ENCODE measurements at places on chromosomes 2 and 18. TPM values are rescaled to one million over a fixed set of nuclear protein-coding genes. Genes with fewer than 3 reads are reported as not detected.

DNA sequence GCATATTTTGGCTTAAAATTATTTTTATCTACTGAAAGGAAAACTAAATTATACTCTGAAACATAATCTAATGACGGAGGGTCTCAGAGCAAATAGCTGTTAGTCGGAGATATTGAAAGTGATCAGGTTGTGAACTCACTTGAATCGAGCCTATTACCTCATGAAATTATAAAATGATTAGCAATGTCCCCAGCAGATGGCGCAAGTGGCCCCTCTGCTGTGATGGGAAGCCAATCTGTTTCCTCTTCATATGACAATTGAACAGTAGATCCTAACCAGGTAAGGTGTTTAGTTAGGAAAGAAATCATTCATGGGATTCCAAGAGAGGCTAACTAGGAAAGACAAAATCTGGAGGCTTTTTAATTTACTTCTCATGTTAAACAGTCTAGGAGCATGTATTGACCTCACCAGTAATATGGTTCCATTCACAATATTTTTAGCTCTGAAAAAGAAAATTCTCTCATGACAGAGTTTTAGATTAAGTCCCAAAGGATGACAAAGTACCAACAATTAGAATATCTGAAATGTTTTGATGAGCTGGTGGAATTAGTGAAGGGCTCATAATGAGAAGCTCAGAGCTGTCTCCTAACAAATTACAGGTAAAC, 29.9 kb upstream of the MPPE1 start:
- no peak overlapping the region for H3K27ac ChIP-seq
- H3K27me3 ChIP-seq: no peaks in the 10 kb centered on the region
- DNase-seq: no peak
- no peak overlapping the region for H3K4me3 ChIP-seq

The MSTN gene
- total RNA-seq: 0.45 TPM

DNA sequence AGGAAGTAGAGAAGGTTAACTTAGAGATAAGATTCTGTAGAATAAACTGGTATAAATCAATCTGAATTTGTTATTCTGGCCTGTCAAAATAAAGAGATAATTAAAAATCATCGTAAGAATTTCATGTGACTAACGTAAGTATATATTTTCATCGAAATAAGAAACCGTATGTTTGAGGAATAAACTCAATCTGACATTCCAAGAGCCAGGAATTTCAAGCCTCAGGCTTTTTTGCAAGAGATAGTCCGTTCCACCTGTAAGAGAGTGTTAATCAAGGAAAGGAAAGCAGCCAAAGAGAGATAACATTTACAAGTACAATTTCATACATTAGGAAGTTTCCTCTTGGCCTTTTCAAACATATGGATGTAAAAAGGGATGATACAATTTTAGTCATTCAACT, 701.5 kb downstream of the CBLN2 start:
- no peak overlapping the region for H3K4me3 ChIP-seq
- DNase-seq: no peak
- no peaks in the 10 kb centered on the region for H3K36me3 ChIP-seq
- no peak overlapping the region for H3K27ac ChIP-seq

- no peaks in the 10 kb centered on the region for H3K27me3 ChIP-seq
- DNase-seq: peak; percentile 19
- no peak overlapping the region for H3K4me3 ChIP-seq
- H3K36me3 ChIP-seq: peaks cover 23% of the 10 kb centered on the region
- H3K4me1 ChIP-seq: peaks cover 80% of the 10 kb centered on the region
- H3K27ac ChIP-seq: peak overlapping the region; percentile 90
These were observed 144.8 kb downstream of the SMAD7 start for GRCh38 chr18:48805826-48806535.

GRCh38 chr18:55136864-55137263, 177.6 kb upstream of the CCDC68 start:
- peaks cover 18% of the 10 kb centered on the region for H3K4me1 ChIP-seq
- H3K36me3 ChIP-seq: no peaks in the 10 kb centered on the region
- no peak overlapping the region for H3K27ac ChIP-seq
- DNase-seq: no peak

GRCh38 chr2:75100011-75100800, 99.1 kb downstream of the TACR1 start:
- DNase-seq: no peak
- H3K4me3 ChIP-seq: no peak overlapping the region
- H3K27me3 ChIP-seq: peaks cover 4% of the 10 kb centered on the region
- H3K4me1 ChIP-seq: peaks cover 6% of the 10 kb centered on the region

- DNase-seq: no peak
- H3K27me3 ChIP-seq: no peaks in the 10 kb centered on the region
- H3K36me3 ChIP-seq: peaks cover 50% of the 10 kb centered on the region
- no peak overlapping the region for H3K4me3 ChIP-seq
- peak overlapping the region; percentile 66 for H3K27ac ChIP-seq
These were observed 67.4 kb downstream of the KCTD18 start for GRCh38 chr2:200442471-200442870.

DNA sequence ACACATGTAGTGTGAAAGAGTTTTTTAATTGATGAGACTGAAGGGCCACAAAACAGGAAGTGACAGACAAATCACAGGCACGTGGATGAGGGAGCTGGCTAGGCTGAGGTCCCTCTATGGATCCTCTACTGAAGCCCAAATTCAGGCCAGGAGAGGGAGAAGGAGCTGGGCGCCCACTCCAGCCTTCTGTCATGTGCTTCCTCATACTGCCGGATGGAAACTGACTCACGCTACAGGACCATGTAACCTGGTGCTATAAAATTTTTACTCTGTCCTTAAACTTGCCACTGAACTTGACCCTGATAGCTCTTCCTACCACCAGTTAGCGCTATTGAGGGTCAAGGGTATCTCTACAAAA, 31.3 kb downstream of the PSTPIP2 start:
- H3K27ac ChIP-seq: no peak overlapping the region
- no peak for DNase-seq
- H3K4me1 ChIP-seq: peaks cover 7% of the 10 kb centered on the region
- H3K4me3 ChIP-seq: no peak overlapping the region
- no peaks in the 10 kb centered on the region for H3K27me3 ChIP-seq

DNA sequence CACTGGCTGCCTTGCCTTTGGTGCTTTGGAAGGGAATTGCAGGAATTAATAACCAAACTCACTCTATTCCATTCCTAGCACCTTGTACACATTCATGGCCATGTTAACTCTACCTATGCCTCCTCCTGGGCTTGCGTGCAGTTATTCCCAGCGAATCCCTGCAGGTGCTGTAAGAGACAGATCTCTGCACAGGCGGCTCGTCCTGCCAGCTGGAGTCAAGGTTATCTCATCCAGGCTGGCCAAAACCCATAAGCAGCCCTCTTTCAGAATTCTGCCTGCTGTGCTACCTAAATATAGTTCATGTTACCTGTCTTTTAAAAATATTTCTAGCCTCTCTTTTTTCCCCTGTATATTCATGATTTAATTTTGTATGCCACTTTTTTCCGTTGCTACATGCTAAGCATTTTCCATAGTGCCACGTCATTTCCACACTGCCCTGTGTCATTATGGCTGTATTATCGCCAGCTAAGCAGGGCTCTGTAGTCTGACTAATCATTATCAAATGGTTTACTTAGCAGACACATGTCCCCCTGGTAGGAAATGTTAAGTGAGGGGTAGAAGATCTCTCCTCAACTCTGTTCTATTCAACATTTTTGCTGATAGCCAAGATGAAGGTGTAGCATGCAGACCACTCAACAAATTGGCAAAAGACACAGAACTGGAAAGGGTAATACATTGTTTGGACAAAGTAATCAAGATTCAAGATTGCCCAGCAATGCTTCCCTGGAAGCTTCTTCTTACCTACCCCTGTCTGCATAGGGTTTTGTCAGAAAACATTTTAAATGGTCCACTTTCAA, 79.7 kb upstream of the TAF1B start:
- H3K27me3 ChIP-seq: peaks cover 8% of the 10 kb centered on the region
- no peak overlapping the region for H3K4me3 ChIP-seq
- no peaks in the 10 kb centered on the region for H3K36me3 ChIP-seq
- no peak overlapping the region for H3K27ac ChIP-seq

- H3K27ac ChIP-seq: no peak overlapping the region
- no peaks in the 10 kb centered on the region for H3K27me3 ChIP-seq
- H3K4me3 ChIP-seq: no peak overlapping the region
- no peak for DNase-seq
- H3K36me3 ChIP-seq: peaks cover 23% of the 10 kb centered on the region
These were observed 114.6 kb upstream of the CDCA7 start for GRCh38 chr2:173240083-173240482.

DNA sequence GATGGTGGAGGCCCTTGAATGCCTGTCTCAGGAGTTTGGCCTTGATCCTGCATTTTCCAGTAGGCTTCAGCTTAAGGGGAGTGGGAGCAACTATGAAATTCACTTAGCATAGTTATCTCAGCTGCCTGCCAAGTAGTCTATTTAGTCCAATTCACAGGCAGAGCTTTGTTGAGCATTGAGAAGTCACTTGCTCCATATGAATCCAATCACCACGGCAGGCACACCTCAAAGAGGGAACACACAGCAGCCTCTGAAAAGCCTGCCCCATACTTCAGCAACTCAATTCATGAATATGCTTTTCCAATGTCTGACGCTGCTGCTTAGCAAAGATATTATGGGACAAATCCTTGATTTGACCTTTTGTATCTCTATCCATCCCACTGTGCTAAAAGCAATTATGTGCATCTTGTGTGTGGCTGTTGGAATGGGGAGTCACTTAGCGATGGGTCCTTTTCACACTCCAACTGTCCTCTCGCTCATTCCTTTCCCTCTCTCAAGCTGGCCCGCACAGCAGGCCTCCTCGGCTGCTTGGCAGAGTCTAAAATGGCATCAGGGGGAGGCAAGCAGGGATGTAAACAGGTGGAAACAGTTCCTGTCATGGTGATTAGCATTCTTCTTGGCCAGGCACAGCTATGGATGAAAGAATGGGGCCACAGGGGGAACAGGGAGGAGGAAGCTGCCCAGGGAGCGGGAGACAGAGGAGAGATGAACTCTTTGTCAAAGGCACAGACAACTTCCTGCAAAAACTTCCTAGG, 56.0 kb upstream of the LRPPRC start:
- no peaks in the 10 kb centered on the region for H3K36me3 ChIP-seq
- H3K27ac ChIP-seq: no peak overlapping the region
- no peak overlapping the region for H3K4me3 ChIP-seq
- no peak for DNase-seq
- no peaks in the 10 kb centered on the region for H3K27me3 ChIP-seq
- H3K4me1 ChIP-seq: no peaks in the 10 kb centered on the region

- no peak overlapping the region for H3K27ac ChIP-seq
- no peak overlapping the region for H3K4me3 ChIP-seq
- DNase-seq: no peak
- peaks cover 36% of the 10 kb centered on the region for H3K27me3 ChIP-seq
These were observed 87.3 kb downstream of the ACOXL start for GRCh38 chr2:110819711-110820110.

DNA sequence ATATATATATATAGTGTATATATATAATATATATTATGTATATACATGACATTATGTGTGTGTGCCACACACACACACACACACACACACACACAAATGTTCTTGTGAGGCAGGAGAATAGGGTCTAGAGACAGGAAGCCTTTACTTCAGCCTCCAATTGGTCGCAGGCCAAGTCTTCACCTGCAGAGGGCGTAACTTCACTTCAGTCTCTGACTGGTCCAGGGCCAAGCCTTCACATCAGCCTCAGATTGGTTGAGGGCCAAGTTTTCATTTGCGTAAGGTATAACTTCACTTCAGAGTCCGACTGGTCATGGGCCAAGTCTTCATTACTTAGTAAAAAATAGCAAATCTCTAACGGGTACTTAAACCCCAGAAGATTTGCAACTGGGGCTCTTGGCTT, 13.2 kb upstream of the SS18 start:
- H3K27me3 ChIP-seq: peaks cover 2% of the 10 kb centered on the region
- H3K4me1 ChIP-seq: no peaks in the 10 kb centered on the region
- no peak overlapping the region for H3K4me3 ChIP-seq
- H3K27ac ChIP-seq: no peak overlapping the region
- H3K36me3 ChIP-seq: no peaks in the 10 kb centered on the region

DNA sequence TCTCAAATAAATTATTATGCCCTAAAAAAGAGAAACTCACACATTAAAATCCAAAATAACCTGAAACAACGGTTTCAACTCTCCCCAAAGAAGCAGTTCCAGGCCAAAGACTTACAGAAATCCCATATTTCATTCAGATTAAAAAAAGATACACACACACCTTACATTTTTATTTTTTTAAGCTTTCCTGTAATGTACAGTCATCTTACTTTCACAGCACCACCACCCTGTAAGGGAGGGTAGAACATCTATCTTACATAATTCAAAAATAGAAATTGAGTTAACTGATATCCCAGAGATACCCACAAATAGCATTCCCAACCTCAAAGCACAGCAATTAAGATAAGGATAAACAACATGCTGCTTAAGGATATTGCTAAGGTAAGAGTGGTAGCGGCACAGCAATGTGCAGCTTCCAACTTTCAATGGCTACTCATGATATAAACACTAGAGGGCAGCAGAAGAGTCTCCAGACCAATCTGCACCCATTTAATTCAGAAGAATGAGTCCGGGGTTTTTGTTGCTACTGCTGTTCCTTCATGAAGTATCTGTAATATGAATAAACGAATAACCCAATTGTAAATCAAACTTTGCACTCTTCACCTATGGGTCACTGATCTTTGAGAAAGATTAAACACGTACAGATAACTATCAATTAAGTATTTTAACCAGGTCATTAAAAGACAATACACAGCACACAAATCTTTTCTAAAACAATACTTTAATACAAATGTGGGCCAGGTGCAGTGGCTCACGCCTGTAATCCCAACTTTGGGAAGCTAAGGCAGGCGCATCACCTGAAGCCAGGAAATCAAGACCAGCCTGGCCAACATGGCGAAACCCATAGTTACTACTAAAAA, 11.3 kb downstream of the GFPT1 start:
- peaks cover 40% of the 10 kb centered on the region for H3K4me1 ChIP-seq
- no peak for DNase-seq
- H3K27ac ChIP-seq: peak overlapping the region; percentile 65
- no peak overlapping the region for H3K4me3 ChIP-seq

GRCh38 chr2:175834477-175834876, 167.6 kb downstream of the LNPK start:
- peaks cover 10% of the 10 kb centered on the region for H3K27me3 ChIP-seq
- H3K27ac ChIP-seq: no peak overlapping the region
- no peak for DNase-seq
- peaks cover 16% of the 10 kb centered on the region for H3K4me1 ChIP-seq

The HOXD3 gene
- not detected for total RNA-seq

DNA sequence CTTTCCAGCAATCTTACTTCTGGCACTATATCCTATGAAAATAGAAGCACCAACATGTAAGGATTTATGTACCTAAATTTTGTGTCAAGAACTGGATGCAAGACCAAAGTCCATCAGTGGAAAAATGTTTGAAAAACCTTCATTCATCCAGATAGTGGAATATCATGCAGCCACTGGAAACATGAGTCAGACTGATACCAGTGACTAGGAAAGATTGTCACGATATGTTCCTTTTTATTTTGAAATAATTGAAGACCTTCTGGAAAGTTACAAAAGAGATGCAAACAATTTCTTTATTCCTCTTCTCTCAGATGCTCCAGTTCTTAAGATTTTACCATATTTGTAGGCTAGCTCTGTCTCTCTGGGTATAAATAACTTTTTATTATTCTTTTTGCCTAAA, 40.5 kb upstream of the IL1R2 start:
- H3K27ac ChIP-seq: no peak overlapping the region
- H3K4me3 ChIP-seq: no peak overlapping the region
